ENCODE measurements at places on chromosomes 5 and 9.

DNA sequence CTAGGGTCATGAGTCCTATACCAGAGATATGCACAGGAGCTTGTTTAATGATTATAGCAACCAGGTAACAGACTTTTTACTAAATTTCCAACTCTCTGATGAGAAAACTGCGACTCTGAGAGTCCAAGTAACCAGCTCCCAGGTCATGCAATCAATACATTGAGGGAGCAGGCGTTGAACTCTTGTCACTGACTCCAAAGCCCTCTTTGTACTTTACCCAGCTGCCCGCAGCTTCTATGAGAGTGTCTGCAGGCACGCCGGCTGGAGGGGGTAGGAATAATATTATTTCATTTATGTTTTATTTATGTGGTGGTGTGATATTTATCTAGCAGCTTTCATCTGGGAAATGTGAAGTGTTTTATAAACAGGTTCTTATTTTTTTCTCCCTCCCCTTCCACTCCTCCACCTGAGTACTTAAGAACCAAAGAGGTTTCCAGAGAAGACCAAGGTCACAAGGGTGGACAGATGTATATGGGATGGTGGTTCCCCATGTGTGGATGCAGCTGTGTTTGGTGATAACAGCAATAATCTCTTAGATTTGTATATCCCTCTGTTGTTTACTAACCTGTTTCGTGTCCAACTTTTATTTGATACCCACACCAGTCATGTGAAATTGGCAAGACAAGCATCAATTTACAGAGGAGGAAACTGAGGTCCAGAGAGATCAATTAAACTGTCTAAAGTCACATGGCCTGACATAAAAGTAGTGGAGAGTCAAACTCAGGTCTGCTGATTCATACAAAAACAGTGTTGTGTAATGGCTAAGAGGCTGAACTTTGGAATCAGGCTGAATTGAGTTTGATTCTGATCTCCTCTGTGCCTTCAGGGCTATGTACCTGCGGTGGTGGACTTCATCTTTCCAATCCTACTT lies 140.2 kb upstream of the TRIM32 start:
- DNase-seq = no peak

GRCh38 chr9:38138276-38138675 lies 69.2 kb upstream of the SHB start:
- DNase-seq = no peak

DNA sequence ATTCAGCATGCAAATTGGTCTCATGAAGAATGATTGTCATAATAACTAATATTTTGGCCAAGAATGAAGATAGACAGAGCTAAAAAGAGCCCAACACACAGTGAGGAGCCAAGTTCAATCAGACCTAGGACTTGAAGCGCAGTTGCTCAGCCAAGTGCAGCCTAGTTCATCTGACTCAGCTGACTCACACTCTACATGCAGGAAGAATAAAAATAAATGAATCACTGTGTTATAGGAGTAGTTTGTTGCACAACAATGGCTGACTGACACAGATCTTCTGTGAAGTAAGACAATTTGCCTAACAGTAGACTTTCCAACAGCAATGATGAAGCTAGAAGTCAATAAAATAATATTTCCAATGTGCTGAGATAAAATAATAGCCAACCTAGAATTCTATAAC lies 261.5 kb downstream of the CEMIP2 start:
- no peak for DNase-seq

DNA sequence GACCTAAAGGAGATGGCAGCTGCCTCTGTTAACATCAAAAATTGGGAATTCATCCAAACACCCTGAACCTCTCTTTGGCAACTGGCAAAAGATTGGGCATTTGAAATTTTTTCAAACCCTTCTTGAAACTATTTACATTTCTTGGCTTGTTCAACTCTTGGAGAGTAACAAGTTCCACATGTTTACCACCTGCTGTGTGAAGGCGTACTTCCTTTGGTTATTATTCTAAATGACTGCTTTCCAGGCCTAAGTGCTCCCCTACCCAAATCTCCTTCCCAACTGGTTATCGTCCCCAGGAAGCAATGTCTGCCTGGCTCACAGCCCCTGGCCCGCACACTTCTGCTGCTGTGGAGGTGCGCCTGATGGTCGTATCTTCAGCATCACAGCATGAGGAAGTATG lies 422.7 kb downstream of the DMAC1 start:
- no peak for DNase-seq

DNA sequence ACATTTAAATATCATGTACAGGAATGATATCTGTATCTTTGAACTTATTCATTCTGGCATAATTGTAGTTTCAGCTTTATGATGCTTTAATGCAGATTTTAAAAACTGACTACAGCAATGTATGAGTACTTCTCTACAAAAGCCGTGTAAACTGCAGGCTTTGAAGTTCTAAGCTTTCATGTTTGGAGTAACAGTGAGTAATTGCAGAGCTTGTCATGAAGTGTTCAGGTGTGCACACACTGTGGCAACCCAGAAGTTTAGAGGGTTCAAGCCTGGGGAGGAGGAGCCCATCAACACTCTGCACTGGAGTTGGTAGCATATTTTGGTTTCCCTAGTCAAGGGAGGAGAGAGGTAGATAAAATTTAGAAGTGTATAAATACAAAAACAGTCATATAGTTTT lies 130.9 kb downstream of the CD180 start:
- DNase-seq = no peak

GRCh38 chr9:131585375-131585774 lies 40.1 kb downstream of the PRRT1B start:
- DNase-seq = no peak

GRCh38 chr5:160960592-160960991 lies 108.6 kb upstream of the ATP10B start:
- DNase-seq = no peak

GRCh38 chr9:92100237-92100911 lies 14.8 kb downstream of the SPTLC1 start:
- no peak for DNase-seq

DNA sequence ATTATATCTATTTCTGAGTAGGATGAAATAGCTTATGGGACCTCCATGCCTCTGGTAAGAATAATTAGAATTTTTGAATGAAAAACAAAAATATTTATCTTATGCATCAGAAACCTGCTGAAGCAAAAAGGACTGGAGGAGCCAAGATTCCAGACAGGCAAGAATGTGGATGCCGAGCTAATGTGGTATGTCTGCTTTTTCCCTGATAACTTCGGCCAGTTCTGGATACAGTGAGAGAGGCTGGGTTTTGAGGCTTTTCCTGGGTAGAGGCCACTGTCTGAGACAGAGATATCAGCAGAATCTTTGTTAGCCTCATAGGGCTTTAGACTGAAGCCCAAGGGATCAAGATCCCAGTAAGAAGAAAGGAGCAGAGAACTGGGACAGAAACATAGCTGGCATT lies 5.2 kb upstream of the CTNND2 start:
- no peak for DNase-seq

GRCh38 chr5:150665044-150665443 lies 4.0 kb downstream of the MYOZ3 start:
- no peak for DNase-seq

DNA sequence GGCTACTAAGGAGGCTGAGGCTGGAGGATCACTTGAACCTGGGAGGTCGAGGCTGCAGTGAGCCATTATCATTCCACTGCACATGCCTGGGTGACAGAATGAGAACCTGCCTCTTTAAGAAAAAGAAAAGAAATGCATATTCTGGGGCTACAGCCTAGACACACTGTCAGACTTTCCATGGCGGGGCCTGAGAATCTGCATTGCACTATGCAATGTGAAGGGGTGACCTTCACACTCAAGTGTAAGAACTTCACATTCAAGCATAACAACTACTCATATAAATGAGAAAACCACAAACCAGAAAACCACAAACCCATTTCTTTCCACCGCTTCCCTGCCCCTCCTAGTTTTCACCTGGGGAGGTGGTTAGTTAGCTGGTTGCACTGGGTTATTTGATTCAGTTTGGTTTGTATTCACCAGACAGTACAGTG lies 18.0 kb upstream of the FBP2 start:
- no peak for DNase-seq

- no peak for DNase-seq
These were observed 131.8 kb upstream of the DAP start for GRCh38 chr5:10892911-10893215.

GRCh38 chr5:22465177-22465576 lies 388.0 kb downstream of the CDH12 start:
- no peak for DNase-seq

DNA sequence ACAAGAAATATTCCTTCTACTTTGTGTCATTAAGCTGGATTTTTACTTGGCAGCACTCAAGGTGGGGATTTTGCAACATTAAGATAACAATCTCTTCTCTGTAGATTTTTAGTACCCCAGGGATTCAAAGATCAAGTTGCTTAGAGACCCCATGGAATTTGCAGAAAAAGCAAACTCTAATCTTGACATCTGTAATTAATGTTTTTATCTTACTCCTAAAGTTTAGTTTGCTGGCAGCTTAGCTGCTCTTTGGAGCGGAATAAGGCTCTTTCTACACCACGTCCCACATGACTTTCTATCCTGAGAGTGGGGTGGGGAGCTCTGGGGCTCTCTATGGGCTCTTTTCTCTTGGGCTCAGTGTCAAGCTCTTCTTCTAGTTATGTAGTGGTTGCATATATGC lies 21.7 kb upstream of the SPDL1 start:
- DNase-seq = no peak

- no peak for DNase-seq
These were observed 39.7 kb downstream of the CDC42SE2 start for GRCh38 chr5:131303537-131303936.

- no peak for DNase-seq
These were observed 269.0 kb downstream of the SH3GL2 start for GRCh38 chr9:17847908-17848307.

- DNase-seq = no peak
These were observed 30.2 kb upstream of the CDKN2B start for GRCh38 chr9:22039258-22039657.

GRCh38 chr5:123671042-123671441 lies 159.1 kb downstream of the CSNK1G3 start:
- no peak for DNase-seq

DNA sequence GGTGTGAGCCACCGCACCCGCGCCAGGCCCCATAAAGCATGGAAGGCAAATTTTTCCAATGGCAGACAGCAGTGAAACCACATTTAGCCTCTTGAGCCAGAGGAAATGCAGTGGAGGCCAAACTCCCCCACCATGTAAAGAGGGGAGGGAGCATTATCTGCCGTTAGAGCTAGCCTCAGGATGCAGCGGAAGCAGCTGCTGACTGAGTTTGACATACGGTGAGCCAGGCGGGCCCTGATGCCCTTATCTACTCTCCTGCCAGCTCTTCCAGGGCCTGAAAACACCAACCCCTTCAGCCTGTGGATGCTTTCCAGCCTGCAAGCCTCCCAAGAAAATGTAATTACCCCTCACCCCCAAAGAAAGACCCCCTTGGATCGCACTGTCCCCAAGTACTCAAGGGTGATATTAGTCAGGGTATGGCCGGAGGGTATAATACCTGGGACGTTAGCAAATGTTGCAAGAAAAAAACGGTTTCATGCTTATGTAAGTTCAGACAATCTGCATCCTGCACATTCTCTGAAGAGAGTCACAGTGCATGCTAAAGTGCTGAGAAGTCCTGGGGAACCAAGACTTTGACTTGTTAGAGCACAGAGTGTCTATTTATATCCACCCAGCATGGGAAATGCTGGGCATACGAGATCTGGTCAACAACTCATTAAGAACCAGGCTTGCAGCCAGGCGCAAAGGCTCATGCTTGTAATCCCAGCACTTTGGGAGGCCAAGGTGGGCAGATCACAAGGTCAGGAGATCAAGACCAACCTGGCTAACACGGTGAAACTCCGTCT lies 11.3 kb upstream of the GGTA1 start:
- DNase-seq = no peak

DNA sequence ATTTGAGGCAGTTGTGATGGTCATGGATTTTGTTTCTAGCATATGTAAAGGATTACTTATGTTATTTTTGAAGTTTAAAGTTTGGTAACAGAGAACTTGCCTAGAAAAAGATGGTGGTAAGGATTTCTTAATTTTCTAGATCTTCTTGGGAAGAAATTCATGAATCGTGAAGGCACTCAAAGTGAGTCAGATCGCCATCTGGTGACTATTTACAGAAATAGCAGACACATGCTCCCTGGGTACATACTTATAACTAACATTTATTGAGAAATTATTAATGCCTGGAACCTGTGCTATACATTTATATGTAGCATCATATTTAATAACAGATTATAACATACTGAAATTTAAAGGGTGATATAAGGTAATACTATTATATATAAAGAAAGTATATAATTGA lies 299.7 kb downstream of the IZUMO3 start:
- no peak for DNase-seq

DNA sequence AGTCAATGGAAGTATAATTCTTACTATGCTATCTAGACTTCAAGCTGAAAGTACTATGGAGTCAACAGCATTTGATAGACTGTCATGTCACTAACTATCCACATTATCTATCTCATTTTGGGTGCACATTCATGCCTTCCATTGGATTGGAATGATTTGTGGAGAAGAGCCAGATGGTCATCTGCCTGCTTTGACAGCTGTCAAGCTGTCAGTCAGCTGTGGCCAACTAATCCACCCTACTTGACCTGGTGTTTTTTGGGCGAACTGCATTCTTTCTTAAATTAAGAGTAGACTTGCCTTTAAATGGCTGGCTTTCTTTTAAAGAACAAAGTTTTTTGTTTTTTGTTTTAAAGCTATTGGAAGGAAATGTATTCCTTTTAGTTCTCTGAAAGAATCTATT lies 151.5 kb downstream of the DCP2 start:
- no peak for DNase-seq

- no peak for DNase-seq
These were observed 23.3 kb upstream of the EEIG1 start for GRCh38 chr9:128003966-128004604.

DNA sequence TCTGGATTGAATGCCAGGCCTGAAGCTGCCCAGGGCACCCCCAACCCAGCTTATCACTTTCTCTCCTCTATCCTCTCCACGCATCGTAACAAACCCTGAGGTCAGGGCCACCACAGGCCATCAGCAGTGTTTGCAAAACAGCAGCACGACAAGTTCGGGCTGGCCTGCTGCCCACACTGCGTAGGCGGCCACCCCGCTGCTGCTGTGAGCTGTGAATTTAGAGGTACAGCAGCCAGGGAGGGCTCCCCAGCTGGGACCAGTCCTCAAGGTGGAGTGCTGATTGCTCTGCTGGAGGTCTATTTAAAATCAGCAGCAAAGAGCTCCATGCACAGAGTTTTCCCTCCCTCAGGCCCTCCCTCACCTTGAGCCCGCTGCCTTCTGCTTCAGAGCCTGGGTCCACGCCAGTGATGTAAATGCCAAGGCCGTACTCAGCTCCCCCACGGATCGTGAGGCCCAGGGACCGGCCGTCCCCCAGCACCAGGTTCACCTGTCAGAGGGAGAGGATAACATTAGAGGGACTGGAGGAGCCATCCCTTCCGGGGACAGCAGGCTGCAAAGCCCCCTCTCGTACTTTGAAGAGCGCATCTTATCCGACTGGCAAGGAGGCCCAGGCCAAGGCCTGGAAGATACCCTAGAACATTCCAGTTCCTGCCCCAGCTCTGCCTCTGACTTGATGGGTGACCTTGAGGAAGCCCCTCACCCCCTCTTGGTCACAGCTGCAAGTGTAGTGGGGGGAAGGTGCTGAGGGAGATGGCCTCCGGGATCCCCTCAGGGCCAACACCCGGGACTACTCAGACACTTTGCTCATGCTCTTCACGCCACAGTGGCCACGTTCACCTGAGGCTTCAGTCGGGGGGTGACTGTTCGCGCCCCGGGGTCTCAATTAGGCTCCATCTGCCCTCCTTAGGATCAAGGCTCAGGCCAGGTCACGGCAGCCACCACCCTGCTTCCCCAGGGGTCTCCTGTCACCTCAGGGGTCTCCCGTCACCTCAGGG lies 39.1 kb downstream of the WHRN start:
- DNase-seq = no peak
